ENCODE measurements at places on chromosomes 11 and 22.

GRCh38 chr11:36478700-36479329 lies 31.3 kb downstream of the TRAF6 start:
- DNase-seq: no peak

DNA sequence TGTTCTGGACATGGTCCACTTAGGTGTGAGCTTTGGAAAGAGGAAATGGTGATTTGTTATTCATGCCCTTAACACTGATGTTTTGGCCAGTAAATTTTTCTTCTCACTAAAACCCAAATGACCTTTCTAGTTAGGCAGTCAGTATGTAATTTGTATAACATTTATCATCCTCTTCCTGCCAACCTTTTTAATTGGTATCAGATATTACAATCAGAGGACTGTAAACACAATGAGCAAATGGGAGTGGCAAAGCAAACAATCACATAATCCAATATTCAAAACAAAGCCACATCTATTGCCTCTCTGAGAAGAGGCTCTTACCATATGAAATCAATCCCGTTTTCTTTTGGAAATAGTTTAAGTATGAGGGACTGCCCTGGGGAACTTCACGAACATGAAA lies 49.1 kb downstream of the BBOX1 start:
- no peak for DNase-seq

DNA sequence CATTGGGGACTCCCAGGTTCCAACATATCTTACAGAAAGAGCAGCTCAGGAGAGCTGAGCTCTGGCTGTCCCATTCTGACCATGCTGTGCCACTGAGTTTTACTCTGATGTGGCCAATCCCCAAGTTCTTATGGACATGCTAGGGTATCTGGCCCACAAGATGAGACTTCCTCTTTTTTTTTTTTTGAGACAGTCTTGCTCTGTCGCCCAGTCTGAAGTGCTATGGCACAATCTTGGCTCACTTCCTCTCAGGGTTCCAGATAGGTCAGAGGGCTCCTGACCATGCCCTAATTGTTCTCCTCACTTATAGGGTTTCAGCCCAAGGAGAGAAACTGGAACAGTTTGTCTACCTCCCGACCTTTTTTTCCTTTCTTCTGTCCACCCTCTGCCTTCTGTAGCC lies 152.3 kb upstream of the CCDC90B start:
- DNase-seq: no peak

DNA sequence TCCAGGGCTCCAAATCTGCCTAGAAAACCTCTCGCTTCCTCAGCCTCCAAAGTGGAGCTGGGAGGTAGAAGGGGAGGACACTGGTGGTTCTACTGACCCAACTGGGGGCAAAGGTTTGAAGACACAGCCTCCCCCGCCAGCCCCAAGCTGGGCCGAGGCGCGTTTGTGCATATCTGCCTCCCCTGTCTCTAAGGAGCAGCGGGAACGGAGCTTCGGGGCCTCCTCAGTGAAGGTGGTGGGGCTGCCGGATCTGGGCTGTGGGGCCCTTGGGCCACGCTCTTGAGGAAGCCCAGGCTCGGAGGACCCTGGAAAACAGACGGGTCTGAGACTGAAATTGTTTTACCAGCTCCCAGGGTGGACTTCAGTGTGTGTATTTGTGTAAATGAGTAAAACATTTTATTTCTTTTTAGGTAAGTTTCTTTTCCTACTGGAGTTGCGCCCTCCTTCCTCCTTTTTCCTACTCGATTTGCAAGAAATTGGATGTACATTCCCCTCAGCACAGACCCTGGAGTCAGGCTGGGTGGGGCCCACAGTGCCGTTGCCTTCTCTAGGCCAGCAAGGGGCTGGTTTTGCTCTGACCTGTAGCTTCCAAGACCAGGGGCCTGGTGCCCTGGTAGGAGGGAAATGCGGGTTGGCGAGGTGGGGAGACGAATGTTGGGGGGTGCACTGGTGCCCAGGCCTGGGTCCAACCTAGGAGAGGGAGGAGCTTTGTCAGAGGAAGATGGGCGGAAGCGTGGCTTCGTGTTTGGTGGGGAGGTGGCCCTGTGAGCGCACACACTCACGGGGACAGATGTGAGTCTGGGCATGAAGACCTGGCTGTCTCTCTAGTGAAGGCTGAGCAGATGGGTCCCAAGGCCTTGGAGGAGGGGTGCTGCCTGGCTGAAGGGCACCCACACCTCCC lies 50.6 kb downstream of the ST14 start:
- no peak for DNase-seq

- DNase-seq: no peak
These were observed 14.2 kb downstream of the SCYL1 start for GRCh38 chr11:65538915-65539743.

- DNase-seq: no peak
These were observed 3.8 kb upstream of the CBLIF start for GRCh38 chr11:59849129-59849528.

- no peak for DNase-seq
These were observed 24.3 kb downstream of the AMOTL1 start for GRCh38 chr11:94792451-94792850.

- no peak for DNase-seq
These were observed 75.8 kb downstream of the CD44 start for GRCh38 chr11:35214792-35215193.

DNA sequence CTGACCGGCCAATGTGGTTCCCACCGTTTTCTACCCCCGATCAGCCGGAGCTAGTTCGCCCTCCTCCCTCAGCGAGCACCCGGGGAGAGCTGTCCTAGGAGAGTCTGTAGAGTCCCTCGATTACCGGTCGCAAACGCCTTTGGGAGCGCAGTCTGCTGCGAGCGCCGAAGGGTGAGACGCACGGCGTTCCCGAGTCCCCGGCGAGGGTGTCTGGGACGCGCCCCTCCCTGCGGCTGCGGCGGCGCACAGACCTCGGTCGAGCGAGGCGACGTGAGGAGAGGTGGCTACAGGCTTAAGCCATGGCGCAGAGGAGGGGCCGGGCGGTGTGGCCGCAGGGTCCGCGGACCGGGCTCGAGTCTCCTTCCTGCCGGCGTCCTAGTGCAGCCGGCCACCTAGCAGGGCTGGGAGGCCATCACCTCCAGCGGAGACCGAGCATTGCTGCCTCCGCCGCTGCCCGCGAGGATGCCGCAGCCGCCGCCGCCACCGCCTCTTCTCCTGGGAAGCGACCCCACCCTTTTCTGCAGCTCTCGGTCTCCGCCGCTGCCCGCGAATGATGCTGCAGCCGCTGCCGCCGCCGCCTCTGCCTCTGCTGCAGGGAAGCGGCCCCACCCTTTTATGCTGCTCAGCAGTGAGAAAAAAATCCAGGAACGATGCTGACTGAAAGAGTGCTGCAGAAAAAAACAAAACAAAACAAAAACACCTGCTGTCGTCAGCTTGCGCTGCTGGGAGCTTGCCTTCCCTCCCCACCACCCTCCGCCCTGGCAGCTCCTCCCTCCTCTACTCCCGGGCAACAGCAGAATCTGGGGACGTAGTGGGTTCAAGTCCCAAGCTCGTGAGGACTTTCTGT lies at the start of gene MAP6:
TSS of gene MAP6 (minus strand) at position 588 of the 847 bp plus-strand sequence. CDS start 669 bp downstream, outside the sequence.
- no peak for DNase-seq

- peak; percentile 33 for DNase-seq
These were observed 83.2 kb upstream of the CLDN5 start for GRCh38 chr22:19607192-19608002.
